Suppressor macrophage treated with lipopolysaccharide for 4 hours (primary cell): ENCODE measurements at places on chromosomes 16 and 17.

GRCh38 chr16:81913222-81913621, 98.0 kb downstream of the SDR42E1 start:
- DNase-seq: no peak

GRCh38 chr17:60748204-60748603, 70.6 kb downstream of the BCAS3 start:
- DNase-seq: no peak

- no peak for DNase-seq
These were observed 145.4 kb downstream of the CDH13 start for GRCh38 chr16:82772215-82772614.

DNA sequence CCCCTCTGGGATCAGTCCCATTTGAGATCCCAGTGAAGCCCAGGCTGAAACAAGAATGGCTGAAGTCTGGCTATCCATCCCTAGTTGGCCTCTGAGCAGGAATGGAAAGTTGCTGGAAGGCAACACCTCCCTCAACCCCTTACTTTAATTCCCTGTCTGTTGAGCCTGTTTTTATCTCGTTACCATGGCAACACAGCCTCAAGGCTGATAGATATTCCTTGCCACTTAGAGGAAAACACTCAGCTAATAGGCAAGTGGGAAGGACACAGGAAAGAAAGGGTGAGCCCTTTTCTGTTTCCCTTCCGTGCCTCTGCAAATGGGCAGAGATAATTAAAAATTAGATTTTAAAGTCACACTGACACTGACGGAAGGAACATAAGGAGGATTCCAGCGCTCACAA, 75.5 kb upstream of the CLEC3A start:
- DNase-seq: no peak
